Mucosa of descending colon (tissue), 3 donors: ENCODE measurements at places on chromosomes 4 and X.

DNA sequence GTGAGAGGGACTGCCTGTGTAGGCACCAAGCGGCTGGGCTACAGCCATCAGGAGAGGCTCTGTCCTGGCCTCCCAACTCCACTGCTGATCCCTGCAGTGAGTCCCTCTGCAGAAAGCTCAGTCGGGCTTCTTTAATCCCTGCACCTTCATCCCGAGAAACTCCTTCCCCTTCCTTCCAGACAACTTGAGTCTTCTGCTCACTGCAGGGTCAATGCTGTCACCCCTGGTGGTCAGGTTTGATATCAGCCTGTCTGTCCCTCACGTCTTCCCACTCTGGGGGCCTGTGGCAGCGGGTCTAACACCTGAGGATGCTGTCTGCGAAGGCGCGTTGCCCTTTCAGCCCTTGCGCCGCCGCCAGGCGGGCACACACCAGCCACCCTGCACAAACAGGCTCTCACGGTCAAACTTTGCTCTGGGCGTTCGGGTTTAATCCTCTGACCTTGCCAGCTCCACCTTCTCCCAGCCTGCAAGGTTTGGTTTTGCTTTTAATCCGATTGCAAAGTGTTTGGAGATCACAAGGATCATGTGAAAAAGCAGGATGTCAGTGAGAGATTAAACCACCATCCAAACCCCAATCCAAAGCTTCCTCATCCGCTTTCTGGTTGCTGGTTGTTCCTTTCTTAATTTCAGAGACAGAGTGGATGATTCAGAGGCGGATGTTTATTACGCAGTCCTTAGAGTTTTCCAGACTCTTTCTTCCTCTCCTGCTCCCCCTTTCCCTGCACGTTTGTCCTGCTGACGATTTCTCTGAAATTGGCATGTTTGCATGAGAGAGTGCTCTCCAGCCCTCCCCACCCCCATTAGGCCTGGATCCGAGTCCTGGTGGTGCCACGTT lies 74.8 kb upstream of the SLC34A2 start:
- DNase-seq = no peak

DNA sequence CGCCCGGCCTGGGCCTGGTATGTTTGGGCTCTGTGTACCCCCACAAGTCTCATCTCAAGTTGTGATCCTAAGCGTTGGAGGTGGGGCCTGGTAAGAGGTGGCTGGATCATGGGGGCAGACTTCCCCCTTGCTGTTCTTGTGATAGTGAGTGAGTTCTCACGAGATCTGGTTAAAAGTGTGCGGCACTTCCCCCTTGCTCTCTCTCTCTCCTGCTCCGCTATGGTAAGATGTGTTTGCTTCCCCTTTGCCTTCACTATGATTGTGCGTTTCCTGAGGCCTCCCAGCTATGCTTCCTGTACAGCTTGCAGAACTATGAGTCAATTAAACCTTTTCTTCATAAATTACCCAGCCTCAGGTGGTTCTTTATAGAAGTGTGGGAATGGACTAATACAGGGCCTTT lies 53.0 kb downstream of the CHST7 start:
- DNase-seq = no peak

GRCh38 chr4:136763919-136764318 lies 768.4 kb downstream of the PCDH18 start:
- DNase-seq = no peak

GRCh38 chr4:120918788-120919187 lies 3.7 kb downstream of the PRDM5 start:
- DNase-seq = no peak

DNA sequence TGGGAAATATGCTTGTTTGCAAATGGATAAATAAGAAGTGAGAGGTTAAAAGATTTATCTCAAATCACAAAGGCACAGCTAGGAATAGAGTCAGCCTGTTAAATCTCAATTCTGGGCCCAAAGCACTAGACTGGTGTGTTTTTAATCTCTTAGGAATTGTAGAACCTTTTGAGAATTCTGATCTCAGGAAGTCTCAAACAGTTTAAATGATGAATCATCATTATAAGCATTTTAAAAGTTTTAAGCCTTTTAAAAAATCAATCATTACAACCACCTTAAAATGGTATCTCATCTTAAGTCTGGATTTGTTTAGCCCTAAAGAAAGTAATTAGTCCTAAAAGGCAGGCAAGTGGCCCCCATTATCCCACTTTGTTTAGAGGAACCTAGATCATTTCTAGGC lies 17.8 kb downstream of the DGKK start:
- no peak for DNase-seq
